ENCODE measurements at places on chromosomes 5 and 9. TPM values are rescaled to one million over a fixed set of nuclear protein-coding genes. Genes with fewer than 3 reads are reported as not detected.

GABBR2 gene
- total RNA-seq = 0.15 TPM

FGFR4 gene
- 22.0 TPM for total RNA-seq

POLK gene
- 9.2 TPM for total RNA-seq

PCDHB15 gene
- total RNA-seq = 0.06 TPM

MEIKIN gene
- not detected for total RNA-seq
